Right lung (tissue), 10 donors: ENCODE measurements at places on chromosomes 6 and 20. TPM values are rescaled to one million over a fixed set of nuclear protein-coding genes. Genes with fewer than 3 reads are reported as not detected.

DNA sequence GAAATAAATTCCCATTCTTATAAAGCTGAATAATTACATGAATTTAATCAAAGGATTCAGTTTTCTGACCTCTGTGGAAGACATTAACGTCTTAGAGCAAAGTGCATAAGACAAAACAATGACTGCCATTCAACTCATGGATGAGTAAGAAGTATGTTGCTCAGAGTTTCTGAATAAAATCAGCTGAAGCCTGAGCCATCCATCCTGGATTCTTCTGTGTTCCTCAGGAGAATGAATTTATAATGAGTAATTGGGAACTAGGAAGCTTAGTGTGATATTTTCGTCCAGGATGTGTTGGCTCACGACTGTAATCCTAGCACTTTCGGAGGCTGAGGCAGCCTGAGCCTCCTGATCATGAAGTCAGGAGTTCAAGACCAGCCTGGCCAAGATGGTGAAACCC, 62.8 kb downstream of the PERP start:
- DNase-seq = no peak

GRCh38 chr20:31717478-31718201, 5.0 kb downstream of the BCL2L1 start:
- no peak for DNase-seq

Gene DLL1
- polyA plus RNA-seq = 8.2 TPM

DNA sequence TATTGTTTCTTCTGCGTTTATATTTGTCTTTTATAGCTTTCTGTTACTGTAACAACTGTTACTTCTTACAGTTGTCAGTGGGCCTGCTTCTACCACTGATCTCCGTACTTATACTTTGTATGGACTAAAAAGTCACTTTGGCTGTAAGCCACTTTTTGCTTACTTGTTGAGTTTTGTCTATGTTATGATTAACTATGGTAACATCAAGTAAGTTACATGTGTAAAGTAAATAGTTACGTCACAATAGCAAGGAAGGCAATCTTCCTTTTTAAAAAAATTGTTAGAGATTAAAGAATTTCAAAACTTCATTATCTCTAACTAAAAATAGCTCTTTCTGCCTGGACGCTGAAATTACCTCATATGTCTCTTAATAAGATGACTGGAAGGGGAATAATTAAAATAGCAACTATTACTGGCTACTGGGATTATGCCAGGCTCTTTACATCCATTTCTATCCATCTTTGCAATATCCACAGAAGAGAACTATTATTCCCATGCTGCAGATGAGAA, 10.9 kb downstream of the TFB1M start:
- DNase-seq = no peak

Gene RAET1L
- not detected for polyA plus RNA-seq

Gene MROH8
- 5.2 TPM for polyA plus RNA-seq
